ENCODE measurements at places on chromosomes 16 and 17.
A peak's percentile ranks its signal among the peaks of the same experiment; 100 is the strongest.

DNA sequence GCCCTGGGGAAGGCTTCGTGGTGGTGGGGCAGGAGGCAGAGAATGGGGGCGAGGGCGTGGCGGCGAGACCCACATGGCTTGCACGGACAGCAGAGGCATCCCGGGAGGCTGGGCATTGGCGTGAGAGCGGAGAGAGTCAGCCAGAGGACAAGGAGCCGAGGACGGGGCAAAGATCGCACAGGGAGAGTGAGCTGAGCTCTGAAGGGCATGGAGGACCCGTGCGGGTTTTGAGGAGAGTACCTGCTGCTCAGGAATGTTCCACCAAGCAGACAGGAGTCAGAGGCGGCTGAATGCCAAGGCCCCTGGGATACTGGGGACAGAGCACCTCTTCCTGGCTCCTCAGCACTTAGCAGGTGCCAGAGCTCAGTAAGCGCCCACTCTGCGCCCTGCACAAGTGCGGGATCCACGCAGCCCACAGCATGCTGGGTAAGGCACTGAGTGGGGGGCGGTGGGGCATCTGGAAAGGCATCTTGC lies 47.8 kb downstream of the ARHGAP27 start:
- DNase-seq = no peak

DNA sequence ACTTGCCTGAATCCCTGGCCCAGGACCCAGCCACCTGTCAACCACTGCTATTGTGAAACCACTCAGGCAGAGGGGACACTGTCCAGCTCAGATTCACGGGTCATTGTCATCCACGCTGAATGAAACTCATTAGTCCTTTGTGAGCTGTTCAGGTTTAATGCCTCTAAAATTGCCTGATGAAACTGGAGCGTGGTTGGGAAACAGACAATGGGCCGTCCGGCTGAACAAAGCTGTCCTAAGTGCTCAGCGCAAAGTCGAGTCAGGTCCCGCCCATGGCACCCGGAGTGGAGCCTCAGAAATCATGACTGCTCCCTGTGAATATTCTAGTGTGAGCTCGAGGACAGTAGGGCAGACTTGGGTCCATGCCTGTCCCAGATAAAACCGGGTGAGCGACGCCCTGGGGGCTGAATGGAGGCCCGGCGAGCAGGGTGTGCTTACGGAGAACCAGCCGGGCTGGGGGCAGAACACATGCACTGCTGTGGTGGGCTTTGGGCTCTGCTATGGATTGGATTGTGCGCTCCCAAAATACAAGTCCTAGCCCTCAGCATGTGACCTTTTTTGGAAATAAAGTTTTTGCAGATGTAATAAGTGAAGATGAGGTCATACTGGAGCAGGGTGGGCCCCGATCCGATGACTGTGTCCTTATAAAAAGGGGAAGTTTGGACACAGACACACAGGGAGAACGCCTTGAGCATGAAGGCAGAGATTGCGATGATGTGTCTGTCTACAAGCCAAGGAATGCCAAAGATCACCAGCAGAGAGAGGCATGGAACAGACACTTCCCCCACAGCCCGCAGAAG lies 12.9 kb upstream of the CMIP start:
- DNase-seq = peak; percentile 63

- no peak for DNase-seq
Measured at GRCh38 chr17:82817947-82818346, 21.9 kb downstream of the ZNF750 start.

DNA sequence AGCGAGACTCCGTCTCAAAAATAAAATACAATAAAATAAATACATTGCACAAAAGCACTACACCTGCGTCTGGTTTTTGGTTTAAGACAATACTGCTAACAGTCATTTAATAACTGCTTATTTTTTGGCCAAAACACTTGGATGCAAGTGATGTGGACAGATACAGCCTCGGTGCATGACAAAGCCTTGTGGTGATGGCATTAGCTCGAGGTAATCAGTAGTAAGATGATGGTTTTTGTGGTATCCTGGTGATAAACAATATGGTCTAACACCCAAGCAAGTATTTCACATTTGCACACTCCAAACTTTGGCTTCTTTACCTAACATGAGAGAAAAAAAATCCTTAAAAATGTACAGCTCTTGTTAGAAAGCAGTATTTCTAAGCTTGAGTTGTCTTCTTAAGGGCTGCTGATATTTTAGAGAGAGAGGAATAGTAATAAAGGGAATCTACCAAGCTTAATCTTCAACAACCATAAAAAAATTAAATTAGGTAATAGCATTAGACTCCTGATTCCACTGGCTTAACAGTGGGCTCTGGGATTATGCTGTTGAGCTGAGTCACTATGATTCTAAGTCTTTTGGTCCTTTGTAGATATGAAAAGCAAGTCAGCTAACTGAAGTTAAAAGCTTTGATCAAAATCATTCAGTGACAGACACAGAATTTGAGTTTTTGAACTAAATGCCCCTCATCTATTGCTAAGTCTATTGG lies 111.1 kb downstream of the VPS53 start:
- DNase-seq = peak; percentile 85

GRCh38 chr16:74202009-74202408 lies 94.6 kb upstream of the PSMD7 start:
- DNase-seq = no peak
